ENCODE measurements at places on chromosomes 3 and 15.

DNA sequence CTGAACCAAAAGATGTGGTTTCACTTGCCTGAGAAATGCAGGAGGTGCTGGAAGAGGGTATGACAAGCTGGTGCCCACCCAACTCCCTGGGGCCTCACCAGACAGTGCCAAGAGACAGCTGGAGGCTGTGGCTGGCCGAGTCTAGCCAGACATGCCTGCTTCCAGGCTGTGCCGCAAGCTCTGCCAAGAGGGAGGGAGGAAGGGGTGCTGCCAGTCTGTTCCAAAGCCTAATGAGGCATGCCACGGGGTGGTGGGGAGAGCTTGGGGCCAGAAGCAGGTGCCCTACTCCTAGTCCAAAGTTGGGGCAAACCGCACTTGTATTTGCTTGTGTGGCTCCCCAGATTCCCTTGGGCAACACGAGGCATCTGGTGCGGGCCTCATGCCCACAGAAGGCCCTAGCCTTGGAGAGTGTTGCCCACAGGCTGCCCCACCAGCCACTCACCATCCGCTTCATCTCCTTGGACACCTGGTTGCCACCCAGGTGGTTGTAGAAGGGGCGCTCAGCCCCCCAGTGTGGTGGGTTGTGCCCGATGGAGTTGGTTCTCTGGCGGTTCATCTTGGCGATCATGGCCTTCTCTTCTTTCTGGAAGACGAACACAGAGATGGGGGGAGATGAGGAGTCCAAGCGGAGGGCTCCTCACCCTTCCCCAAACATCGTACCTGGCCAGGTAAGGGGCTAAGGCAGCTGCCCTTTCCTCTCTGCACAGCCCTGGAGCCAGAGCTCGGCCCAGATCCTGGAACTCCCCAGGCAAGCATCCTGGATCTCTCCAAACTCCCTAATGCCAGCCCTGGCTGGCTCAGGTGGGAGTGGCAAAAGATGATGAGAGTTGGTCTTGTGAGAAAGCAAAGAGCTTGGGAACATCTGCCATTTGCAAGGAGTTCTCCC, 123.4 kb downstream of the SEC22A start:
- DNase-seq = no peak

GRCh38 chr3:36866368-36866767, 78.5 kb downstream of the TRANK1 start:
- no peak for DNase-seq

- DNase-seq = no peak
Measured at GRCh38 chr3:64072126-64072525, 48.8 kb upstream of the PSMD6 start.

DNA sequence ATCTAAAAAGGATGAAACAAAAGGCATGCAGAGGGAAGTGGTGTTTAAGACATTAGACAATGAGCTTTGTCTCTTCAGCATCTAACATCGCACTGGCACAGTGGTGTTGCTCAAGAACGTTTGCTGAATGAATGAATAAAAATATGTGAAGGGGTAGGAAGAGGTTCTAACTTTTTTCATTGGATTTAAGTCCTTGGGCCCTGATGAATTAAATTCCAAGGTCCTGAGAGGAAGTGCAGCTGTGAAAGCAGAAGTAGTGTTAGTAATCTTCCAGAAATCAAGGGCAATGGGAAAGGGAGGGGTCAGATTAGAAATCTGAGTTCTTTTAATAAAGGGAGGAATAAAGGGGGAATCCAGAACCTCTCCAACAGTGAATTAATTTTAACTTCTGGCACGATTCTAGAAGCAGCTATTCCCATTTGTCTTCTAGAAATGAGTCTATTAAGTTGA, 29.6 kb downstream of the TLNRD1 start:
- DNase-seq = no peak

GRCh38 chr15:39061952-39062464, 497.4 kb upstream of the RASGRP1 start:
- DNase-seq = no peak

All from smooth muscle cell of the brain vasculature (primary cell).